Activated naive CD8-positive, alpha-beta T cell treated with anti-CD3 and anti-CD28 coated beads for 36 hours (primary cell): ENCODE measurements at places on chromosomes 12 and 14. TPM values are rescaled to one million over a fixed set of nuclear protein-coding genes. Genes with fewer than 3 reads are reported as not detected.

GRCh38 chr14:38070061-38070588, 137.6 kb upstream of the SSTR1 start:
- H3K4me3 ChIP-seq, result no peak overlapping the region
- DNase-seq, result no peak
- H3K4me1 ChIP-seq, result peaks cover 54% of the 10 kb centered on the region
- H3K27ac ChIP-seq, result no peak overlapping the region

GRCh38 chr12:124767066-124767821, 96.4 kb downstream of the SCARB1 start:
- H3K27me3 ChIP-seq, result peaks cover 15% of the 10 kb centered on the region
- peaks cover 35% of the 10 kb centered on the region for H3K4me1 ChIP-seq
- DNase-seq, result peak; percentile 82
- H3K27ac ChIP-seq, result no peak overlapping the region
- H3K4me3 ChIP-seq, result no peak overlapping the region
- H3K36me3 ChIP-seq, result peaks cover 4% of the 10 kb centered on the region

Gene ANO4
- not detected for total RNA-seq

DNA sequence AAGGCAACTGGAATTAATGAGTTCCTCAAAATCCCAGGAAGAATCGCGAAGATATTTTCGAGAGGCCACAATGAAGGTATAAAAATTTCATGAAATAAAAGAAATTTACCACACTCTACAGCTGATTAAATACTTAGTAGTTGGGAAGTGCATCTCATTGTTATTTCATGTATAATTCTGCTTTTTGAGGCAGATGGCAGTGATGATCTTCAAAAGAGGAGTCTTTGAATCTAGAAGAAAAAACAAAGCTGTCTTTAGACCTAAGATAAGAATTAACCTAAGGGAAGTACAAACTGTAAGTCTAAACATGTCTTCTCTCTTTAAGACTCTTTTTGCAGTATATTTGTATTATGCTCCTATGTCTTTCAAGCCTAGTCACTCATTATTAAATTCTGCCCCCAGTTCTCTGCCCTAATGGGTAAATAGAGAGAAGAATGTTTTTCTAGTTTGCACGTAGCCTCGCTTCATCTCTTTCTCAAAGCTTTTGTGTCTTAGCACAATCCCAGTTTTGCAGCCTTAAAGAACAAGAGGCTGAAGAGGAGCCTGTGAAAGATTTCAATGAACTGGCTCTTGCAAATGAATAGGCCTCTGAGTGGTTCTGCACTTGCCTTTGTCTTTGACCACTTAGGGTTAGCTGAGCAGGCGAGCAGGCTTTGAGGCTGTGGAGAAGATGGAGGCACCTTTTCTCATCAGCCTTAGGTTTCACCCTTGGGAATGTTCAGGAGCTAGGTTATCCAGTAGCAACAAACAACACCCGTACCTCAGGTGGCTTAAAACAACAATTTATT, 32.7 kb downstream of the CFAP54 start:
- no peak overlapping the region for H3K27ac ChIP-seq
- peaks cover 14% of the 10 kb centered on the region for H3K4me1 ChIP-seq

DNA sequence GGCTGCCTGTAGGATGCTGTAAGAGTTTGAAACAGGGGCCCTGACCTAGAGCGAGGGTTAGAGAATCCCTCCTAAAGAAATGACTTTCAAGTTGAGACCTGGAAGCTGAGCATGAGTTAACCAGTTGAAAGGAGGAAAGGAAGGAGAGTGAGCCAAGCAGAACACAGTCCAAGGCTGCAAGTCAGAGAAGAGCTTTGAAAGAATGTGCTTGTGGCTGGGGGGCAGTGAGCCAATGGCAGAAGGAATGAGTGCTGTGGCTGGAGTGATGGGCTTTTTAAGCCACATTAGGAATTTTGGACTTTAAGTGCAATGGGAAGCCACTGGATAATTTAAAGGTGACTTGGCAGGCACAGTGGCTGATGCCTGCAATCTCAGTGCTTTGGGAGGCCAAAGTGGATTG, 18.1 kb downstream of the CDKN1B start:
- no peaks in the 10 kb centered on the region for H3K27me3 ChIP-seq
- H3K27ac ChIP-seq, result no peak overlapping the region
- no peak for DNase-seq
- peaks cover 24% of the 10 kb centered on the region for H3K4me1 ChIP-seq
- peaks cover 8% of the 10 kb centered on the region for H3K36me3 ChIP-seq

DNA sequence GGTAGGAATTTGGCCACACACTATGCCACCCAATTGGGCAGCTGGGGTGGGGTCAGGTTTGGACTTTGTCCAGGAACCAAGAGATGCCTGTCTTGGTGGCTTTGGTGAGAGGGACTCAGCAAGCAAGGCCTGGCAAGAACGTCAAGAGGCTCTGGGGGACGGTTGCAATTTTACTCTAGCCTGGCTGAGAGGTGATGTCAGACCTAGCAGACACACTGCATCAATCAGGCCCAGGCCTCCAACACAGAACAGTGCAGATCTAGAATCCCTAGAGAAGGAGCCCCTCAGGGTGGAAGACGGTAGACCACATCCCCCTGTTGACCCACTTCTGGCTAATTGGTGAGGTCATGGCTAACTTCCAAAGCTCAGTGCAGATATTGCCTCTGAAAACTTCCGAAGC, 1.6 kb upstream of the UNC119B start:
- H3K4me3 ChIP-seq, result no peak overlapping the region
- peaks cover 23% of the 10 kb centered on the region for H3K4me1 ChIP-seq
- H3K36me3 ChIP-seq, result no peaks in the 10 kb centered on the region
- H3K27me3 ChIP-seq, result no peaks in the 10 kb centered on the region
- H3K27ac ChIP-seq, result no peak overlapping the region

Gene KRT77
- not detected for total RNA-seq
